ENCODE measurements at places on chromosomes 1 and 21.

GRCh38 chr1:206685769-206686477 is 1.2 kb downstream of the MAPKAPK2 start:
- peak; percentile 70 for DNase-seq

DNA sequence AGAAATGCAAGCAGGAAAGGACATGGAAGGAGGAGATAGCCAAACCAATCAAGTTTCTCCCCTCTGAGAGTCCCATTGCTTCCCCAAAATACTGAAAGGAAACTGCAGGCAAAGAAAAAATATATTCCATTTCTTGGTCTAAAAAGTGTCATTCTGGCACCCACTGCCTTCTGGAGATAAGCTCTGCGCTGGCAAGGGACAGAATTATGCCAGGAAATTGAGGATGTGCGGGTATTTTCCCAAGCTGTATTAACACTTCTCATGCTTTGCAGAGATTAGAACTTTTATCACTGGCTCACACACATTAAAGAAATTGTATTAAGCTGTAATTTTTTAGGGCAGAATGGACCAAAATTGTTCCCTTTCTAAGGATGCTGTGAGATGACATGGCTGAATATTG is 381.2 kb upstream of the DUSP10 start:
- DNase-seq: no peak

- DNase-seq: no peak
Observed at GRCh38 chr1:4959216-4959615, 304.8 kb downstream of the AJAP1 start.

DNA sequence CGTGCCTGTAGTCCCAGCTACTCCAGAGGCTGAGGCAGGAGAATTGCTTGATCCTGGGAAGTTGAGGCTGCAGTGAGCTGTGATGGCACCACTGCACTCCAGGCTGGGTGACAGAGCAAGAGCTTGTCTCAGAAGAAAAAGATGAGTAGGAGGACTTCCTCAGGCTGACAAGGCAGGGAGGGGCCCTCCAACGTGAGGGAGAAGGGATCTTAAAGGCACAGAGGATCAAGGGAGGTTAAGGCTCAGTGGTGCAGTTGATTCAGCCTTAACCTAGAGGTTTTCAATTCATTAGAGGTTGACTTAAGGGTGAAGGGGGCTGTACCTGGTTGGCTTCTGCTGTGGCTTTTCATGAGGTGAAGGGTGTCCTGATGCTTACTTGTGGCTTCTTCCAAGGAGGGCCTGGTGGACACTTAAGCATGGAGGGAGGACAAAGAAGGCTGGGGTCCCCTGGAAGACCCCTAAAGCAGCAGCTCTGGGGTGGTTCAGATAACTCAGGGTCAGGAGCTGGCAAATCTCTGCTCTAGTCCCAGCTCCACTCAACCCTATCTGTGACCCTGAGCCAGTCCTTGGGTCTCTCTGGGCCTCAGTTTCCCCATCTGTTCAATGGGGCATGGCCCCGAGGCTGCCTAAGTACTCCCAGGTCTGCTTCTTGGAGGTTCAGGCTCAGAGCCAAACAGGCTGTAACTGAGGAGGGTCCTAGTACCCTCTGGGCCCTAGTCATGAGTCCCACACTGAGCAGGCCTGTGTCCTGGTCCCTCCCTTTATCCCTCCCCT is 6.3 kb downstream of the EXTL1 start:
- DNase-seq: peak; percentile 6

DNA sequence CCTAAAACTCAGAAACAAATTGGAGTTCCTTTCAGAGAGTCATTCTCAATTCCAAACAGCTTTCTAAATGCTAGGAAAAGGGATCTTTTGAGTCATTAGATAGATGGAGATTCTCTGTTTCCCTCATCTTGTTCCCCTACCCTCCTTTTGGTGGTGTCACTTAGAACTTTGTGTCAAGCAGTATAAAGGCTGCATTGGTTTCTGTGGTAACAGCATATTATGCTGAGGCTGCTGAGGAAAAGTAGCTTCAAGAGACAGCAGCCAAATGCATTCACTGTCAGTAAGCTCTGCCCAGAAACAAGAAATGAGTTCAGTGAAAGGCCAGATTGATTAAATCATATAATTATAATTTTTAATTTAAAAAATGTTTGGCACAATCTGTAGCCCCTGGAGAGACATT is 144.1 kb downstream of the LRRC40 start:
- no peak for DNase-seq

GRCh38 chr1:45686015-45686287 is 382 bp downstream of the GPBP1L1 start:
- DNase-seq: peak; percentile 14

DNA sequence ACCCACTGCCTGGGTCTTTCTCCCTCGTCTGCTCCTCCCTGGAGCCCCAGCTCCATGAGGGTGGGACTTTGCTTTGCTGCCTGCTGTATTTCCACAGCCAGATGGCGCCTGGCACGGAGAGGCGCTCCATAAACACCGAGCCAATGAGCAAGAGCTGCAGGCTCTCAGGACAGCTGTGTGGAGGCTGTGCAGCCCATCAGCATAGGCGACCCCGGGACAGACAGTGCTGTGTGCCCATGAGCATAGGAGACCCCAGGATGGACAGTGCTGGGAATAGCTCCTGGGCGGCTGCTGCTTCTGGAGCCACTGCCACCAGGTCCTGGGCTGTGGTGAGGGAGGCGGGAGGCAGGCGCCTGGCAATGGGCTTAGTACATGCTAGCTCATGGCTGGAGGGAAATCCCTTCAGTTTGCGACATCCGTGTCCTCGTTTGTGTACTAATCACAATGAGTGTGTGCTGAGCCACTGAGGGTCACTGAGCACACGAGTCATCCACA is 29.2 kb downstream of the CEP104 start:
- DNase-seq: peak; percentile 13

DNA sequence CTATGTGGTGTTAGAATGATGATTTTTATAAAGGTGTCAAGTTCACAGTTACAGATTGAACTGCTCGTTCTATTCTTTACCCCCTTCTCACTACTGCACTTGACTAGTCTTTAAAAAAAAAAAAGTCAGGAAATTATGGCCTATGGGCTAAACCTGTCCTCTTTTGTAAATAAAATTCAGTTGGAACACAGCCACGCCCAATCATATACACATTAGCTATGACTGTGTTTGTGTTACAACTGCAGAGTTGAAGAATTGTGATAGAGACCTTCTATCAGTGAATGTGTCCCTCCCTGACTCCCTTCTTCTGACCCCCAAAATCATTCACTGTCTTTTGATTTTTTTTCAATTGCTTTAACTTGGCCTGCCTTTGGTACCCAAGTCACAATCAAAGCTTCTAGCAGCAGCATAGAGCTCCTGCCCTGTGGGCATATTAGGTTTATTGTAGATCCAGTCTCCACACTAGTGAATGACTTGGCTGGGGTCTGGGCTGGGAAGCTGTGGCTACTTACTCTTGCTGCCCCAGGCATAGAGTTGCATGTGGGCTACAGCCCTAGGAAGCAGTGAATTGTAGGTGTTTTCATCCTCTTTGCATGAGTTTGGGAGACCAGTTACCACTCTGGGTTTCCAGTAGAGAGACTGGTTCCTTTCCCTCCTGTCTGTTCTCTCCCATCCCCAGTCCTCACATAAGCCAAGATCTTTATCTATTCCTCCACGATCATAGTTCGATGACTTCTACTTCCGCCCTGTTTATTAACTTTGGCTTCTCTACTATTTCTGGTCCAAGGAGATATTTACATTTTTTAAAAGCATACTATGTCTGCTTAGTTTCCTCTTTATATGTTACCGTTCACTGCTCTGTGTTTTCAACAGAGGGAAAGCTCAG is 249.9 kb downstream of the FMN2 start:
- DNase-seq: no peak

Data from fibroblast of mammary gland (primary cell).